Glutamatergic neuron (in vitro differentiated cells): ENCODE measurements at places on chromosomes 12 and 14.

DNA sequence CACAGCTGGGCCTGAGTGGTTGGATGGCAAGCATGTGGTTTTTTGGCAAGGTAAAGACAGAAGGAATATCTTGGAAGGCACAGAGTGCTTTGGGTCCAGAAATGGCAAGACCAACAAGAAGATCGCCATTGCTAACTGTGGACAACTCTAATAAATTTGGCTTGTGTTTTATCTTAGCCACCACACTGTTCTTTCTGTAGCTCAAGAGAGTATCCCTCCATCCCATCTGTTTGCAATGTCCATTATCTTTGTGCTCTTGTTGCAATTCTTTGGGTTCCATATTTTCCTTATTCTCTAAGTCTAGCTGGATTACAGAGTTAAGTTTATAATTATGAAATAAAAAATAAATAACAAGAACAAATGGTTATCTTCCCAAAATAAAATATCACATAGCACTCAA, 6.7 kb upstream of the DAAM1 start:
- DNase-seq = no peak

GRCh38 chr12:61896436-61896835, 363.8 kb upstream of the USP15 start:
- DNase-seq = no peak

GRCh38 chr12:2267703-2268470, 215.1 kb downstream of the CACNA1C start:
- DNase-seq = no peak

- DNase-seq = no peak
Measured at GRCh38 chr14:54683882-54684794, 117.2 kb downstream of the SAMD4A start.

- no peak for DNase-seq
Measured at GRCh38 chr12:9650151-9650576, 19.3 kb upstream of the CLEC2D start.

DNA sequence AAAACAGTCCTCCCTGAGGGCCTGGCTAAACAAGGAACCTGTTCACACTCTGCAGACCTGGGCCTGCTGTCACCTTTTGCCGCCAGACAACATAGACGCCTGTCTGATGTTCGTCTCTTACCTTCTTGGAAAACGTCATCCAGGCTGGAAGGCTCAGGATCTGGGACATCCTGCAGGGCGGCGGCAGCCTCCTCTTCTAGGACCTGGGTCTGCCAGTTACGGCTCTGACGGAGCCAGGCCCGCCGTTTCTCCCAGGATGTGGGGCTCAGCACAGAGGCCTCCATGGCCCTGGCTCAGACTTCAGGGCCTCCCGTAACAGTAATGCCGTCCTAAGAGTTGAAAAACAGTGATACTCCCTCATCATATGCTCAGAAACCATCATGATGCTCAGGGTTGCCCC, 10.3 kb downstream of the TESPA1 start:
- DNase-seq = no peak

DNA sequence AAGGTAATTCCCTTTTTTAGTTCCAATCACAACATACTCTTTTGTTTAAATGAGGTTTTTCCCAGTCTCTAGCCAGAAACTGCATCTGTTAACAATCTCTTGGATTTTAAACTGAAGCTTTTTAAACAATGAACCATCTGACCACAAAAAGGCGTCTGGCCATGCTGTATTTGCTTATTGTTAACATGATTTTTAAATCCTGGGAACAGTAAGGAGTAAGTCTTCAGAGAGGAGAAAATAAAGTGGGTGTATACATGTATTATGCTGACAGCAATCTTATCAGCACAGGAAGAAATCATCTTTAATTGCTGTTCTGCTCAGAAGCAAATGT, 106.2 kb downstream of the DAAM1 start:
- DNase-seq = no peak

- DNase-seq = peak; percentile 10
Measured at GRCh38 chr12:132151145-132151765, 7.0 kb downstream of the NOC4L start.
